ENCODE measurements at places on chromosomes 16 and 17.

- H3K27ac ChIP-seq = no peak overlapping the region
- no peaks in the 10 kb centered on the region for H3K27me3 ChIP-seq
- no peaks in the 10 kb centered on the region for H3K4me1 ChIP-seq
- no peak overlapping the region for H3K4me3 ChIP-seq
- DNase-seq = peak; percentile 23
- no peaks in the 10 kb centered on the region for H3K36me3 ChIP-seq
Observed at GRCh38 chr16:89142474-89143195, 28.9 kb upstream of the CDH15 start.

DNA sequence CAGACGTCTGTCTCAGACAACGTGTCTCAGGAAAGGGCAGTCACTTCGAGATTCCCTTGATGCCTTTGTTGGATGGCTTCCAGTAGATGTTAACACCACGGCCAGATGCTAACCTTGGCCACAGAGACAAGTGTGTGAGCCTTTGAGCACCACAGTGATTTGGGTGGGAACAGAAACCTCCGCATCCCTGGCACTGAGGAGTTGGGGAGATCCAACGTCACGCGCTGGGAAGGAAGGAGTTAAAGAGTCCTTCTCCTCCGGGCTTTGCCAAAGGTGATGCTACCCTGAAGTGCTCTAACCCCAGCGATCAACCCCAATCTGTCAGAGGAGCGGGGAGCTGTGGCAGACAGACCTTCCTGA lies 3.0 kb upstream of the ABR start:
- no peak overlapping the region for H3K27ac ChIP-seq
- no peak overlapping the region for H3K4me3 ChIP-seq
- no peaks in the 10 kb centered on the region for H3K4me1 ChIP-seq
- H3K27me3 ChIP-seq = no peaks in the 10 kb centered on the region

GRCh38 chr17:58587713-58588117 lies 73.3 kb upstream of the MTMR4 start:
- DNase-seq = peak; percentile 55
- H3K4me3 ChIP-seq = no peak overlapping the region
- H3K27ac ChIP-seq = no peak overlapping the region
- no peaks in the 10 kb centered on the region for H3K4me1 ChIP-seq

- DNase-seq = no peak
- no peaks in the 10 kb centered on the region for H3K4me1 ChIP-seq
- H3K4me3 ChIP-seq = no peak overlapping the region
- H3K27ac ChIP-seq = no peak overlapping the region
- no peaks in the 10 kb centered on the region for H3K36me3 ChIP-seq
Observed at GRCh38 chr16:1026784-1027500, 45.4 kb downstream of the SOX8 start.

GRCh38 chr16:16146380-16147315 lies 76.6 kb downstream of the ABCC6 start:
- H3K36me3 ChIP-seq = peaks cover 2% of the 10 kb centered on the region
- no peak overlapping the region for H3K27ac ChIP-seq
- H3K27me3 ChIP-seq = no peaks in the 10 kb centered on the region
- no peak for DNase-seq

- no peak overlapping the region for H3K27ac ChIP-seq
- DNase-seq = no peak
- H3K4me3 ChIP-seq = no peak overlapping the region
- no peaks in the 10 kb centered on the region for H3K36me3 ChIP-seq
Observed at GRCh38 chr16:69554495-69554894, 11.3 kb upstream of the NFAT5 start.

GRCh38 chr17:40490289-40490853 lies 11.1 kb downstream of the TNS4 start:
- DNase-seq = no peak
- H3K36me3 ChIP-seq = no peaks in the 10 kb centered on the region
- no peak overlapping the region for H3K4me3 ChIP-seq
- no peaks in the 10 kb centered on the region for H3K4me1 ChIP-seq
- no peak overlapping the region for H3K27ac ChIP-seq

DNA sequence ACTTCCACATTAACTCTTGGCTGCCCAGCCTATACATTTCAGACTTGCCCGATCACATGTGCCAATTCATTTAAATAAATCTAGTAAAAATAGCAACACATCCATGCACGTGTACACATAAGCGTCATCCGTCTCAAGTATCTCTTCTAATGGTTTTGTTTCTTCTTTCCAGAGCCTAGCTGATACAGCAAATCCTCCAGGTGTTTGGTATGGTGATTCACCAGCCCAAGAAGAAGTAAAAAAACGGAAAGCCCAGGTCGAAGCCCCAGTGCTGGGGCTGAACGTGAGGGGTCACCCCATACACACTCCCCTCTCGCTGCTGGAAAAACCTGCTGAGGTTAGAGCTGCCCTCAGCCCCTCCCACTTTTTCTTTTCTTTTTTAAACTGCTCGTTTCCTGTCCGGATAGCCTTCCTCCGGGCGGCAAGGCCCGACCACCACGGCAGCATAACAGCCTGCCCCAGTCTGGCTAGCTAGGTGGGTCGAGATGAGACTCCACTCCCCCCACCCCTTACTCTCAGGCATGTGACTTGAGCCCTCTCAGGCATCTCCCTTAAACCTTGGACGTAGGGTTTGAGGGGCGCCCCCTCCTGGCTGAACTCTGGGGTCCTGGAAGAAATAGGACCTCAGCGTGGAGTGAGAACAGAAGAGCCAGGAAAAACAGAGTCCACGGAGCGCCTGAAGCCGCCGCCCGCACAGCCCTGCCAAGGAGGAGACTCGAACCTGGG lies 13.9 kb upstream of the OR1F1 start:
- no peak for DNase-seq
- H3K36me3 ChIP-seq = no peaks in the 10 kb centered on the region
- peaks cover 1% of the 10 kb centered on the region for H3K27me3 ChIP-seq
- H3K27ac ChIP-seq = no peak overlapping the region
- H3K4me3 ChIP-seq = no peak overlapping the region
- H3K4me1 ChIP-seq = no peaks in the 10 kb centered on the region

DNA sequence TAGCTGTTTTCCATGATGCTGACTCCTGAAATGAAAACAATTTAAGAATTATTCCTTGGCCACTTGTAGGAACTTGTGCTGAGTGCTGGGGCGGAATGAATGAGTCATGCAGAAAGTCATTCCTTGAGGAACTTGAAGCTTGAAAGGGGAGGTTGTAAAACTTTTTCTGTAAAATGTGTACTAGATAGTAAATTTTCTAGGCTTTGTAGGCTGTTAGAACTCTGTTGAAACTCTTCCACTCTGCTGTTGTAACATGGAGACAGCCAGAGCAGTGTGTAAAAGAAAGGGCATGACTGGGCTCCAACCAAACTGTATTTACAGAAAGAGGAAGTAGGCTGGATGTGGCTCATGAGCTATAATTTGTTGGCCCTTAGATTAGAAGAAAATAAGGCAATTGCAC lies 46.1 kb downstream of the ABCA8 start:
- H3K4me1 ChIP-seq = peaks cover 3% of the 10 kb centered on the region
- H3K27me3 ChIP-seq = no peaks in the 10 kb centered on the region
- no peak overlapping the region for H3K4me3 ChIP-seq
- H3K36me3 ChIP-seq = no peaks in the 10 kb centered on the region
- H3K27ac ChIP-seq = peak overlapping the region; percentile 86

GRCh38 chr16:57647136-57647875 lies 18.9 kb downstream of the ADGRG1 start:
- no peaks in the 10 kb centered on the region for H3K4me1 ChIP-seq
- no peak overlapping the region for H3K4me3 ChIP-seq
- no peaks in the 10 kb centered on the region for H3K36me3 ChIP-seq
- H3K27ac ChIP-seq = no peak overlapping the region
- H3K27me3 ChIP-seq = no peaks in the 10 kb centered on the region
- DNase-seq = no peak
